MG63 (cell line): ENCODE measurements at places on chromosomes 2 and 18. TPM values are rescaled to one million over a fixed set of nuclear protein-coding genes. Genes with fewer than 3 reads are reported as not detected.

- no peak for DNase-seq
These were observed 42.9 kb upstream of the SNTG2 start for GRCh38 chr2:907706-908105.

GRCh38 chr18:76130845-76131244 is 364.2 kb downstream of the ZNF516 start:
- DNase-seq, result peak; percentile 9

DNA sequence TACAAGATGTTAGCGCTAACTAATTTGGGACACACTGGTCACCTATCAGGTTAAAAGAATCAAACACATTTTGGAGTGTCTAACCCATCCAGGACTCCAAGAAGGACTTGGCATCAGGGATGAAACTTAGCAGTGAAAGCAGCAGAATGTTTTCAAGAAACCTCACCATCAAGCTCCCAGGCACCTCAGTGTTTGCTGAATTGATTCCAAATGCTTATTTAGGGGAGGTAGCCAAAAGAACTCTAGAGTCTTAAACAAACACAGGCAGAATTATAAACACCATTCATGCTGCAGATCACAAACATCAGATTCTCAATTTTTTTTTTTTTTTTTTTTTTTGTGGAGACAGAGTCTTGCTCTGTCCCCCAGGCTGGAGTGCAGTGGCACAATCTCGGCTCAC is 122.8 kb upstream of the UXS1 start:
- no peak for DNase-seq

- DNase-seq, result no peak
These were observed 121.0 kb upstream of the ZNF521 start for GRCh38 chr18:25473008-25473407.

DNA sequence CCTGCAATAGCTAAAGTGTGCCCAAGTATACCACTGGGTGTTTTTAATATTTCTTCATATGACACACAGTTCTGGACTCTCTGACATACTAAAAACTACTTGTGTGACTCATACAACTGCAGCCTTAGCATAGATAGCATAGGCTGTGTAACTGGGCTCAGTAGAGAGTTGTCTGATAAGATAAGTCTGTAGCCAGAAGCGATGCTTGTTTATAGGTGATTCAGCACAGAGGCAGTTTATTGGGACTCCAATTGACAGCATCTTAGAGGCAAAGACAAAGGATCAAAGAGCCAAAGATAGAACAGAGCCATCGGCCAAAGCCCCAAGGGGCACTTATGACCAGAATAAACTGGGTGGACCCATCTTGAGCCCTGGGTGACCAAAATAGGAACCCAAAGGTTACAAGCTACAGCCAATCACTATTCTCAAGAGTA is 42.3 kb downstream of the AAK1 start:
- peak; percentile 15 for DNase-seq

The C2orf66 gene
- total RNA-seq, result not detected in 2 replicates

The GPAT2 gene
- total RNA-seq, result not detected in 2 replicates

The MDH1B gene
- 0.72 and 11.4 TPM in 2 replicates for total RNA-seq

The STAT4 gene
- total RNA-seq, result 1.1 and 2.5 TPM in 2 replicates
